ENCODE measurements at places on chromosomes 13 and 19.

DNA sequence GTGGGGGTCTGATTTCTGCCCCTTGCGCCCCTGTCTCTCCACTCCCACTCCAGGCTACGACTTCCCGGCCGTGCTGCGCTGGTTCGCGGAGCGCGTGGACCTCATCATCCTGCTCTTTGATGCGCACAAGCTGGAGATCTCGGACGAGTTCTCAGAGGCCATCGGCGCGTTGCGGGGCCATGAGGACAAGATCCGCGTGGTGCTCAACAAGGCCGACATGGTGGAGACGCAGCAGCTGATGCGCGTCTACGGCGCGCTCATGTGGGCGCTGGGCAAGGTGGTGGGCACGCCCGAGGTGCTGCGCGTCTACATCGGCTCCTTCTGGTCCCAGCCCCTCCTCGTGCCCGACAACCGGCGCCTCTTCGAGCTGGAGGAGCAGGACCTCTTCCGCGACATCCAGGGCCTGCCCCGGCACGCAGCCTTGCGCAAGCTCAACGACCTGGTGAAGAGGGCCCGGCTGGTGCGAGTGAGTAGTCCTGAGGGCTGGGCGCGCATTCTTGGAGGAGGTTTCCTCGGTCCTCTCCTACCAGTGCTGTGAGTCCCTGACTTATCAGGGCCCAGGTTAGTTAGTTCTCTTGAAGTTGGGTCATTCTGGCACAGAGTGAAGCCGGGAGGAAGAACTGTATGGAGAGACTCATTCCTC, 12.7 kb downstream of the EHD2 start:
- no peak for DNase-seq

DNA sequence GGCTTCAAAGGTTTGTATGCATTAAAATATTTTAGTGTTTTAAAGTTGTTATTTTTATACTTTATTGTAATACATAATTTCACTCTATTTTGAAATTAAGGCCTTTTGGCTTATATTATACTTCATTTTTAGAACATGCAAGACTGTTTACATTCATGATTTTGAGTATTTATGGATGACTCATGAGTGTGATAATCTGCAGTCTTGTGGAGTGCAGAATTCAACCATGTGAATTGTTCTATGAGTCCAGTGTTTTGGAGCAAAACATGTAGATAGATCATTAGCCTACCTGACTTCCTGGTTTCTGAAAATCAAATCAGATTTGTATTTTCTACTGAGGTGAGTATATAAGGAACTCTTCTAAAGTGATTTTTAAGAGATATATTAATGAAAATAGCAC, 241.8 kb downstream of the PCCA start:
- DNase-seq, result no peak

DNA sequence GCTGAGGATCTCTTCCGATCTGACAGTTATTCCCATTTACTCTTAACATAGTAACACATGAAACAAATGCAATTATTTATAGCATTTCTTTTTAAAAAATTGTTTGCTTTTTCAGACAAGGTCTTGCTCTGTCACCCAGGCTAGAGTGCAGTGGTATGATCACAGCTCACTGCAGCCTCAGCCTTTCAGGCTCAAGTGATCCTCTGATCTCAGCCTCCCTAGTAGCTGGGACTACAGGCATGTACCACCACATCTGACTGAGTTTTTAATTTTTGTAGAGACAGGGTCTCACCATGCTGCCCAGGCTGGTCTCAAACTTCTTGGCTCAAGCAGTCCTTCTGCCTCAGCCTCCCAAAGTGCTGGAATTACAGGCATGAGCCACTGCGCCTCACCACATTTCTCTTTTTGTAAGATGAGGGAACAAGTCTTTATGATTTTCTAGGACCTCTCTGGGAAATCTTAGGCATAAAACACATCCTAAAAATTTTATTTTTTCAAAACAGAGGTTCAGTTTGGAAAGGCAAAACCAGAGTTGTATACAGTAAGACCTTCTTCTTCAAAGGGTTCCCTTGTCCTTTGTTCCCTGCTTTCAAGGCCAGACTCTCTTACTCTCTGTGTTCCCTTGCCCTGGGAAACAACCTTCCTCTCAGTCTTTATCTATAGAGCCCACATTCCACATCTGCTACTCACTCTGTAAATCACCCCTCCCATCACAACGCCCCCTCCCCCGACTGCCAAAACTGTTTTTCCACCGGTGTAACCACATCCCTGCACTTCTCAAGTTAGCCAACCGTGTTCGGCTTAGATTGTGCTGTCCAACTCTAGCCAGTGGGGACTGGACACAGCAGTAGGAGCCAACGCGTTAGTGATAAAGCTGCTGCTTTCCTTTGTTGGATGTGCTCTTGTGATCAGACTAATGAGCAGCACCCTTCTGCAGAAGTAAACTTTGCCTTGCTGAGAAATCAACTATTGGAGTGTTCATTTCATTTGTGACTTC, 56.2 kb downstream of the DHRS12 start:
- no peak for DNase-seq

DNA sequence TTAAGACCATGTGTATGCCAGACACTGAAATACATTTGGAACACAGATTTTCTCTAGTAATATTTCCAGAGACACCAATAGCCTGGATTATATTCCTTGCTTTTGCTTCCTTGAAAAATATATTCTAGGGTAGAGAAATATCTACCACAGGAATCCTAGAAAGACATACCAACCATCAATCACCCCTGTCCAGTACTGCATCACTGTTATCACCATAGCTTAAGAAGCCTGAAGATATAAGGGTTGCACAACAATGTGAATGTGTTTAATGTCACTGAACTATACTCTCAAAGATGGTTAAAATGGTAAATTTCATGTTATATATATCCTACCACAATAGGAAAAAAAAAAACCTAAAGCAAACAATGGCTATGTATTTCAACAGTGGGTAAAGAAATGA, 163.6 kb downstream of the DIAPH3 start:
- DNase-seq, result peak; percentile 25

GRCh38 chr13:75153386-75153785, 328.6 kb downstream of the TBC1D4 start:
- no peak for DNase-seq

GRCh38 chr19:1251330-1252220, 3.2 kb downstream of the MIDN start:
- no peak for DNase-seq

DNA sequence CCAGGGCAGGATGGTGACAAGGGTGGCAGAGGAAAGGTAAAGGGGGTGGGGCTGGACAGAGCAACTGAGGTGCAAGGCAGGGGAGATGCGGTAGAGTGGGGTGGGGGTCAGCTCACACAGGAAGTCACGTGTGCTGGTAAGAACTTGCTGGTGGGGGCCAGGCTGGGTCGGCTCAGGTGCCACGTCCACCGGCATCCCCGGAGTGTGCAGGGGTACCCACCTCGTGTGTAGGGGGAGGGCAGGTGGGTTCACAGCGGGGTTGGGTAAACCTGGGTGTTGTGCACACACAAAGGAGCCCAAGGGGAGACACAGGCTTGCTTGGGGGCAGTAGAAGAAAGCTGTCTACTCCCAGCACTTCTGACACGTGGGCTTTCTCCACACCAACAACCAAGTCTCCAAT, 2.9 kb downstream of the ZNF835 start:
- DNase-seq, result no peak

GRCh38 chr13:69820180-69820579, 287.4 kb upstream of the ATXN8OS start:
- DNase-seq, result no peak

DNA sequence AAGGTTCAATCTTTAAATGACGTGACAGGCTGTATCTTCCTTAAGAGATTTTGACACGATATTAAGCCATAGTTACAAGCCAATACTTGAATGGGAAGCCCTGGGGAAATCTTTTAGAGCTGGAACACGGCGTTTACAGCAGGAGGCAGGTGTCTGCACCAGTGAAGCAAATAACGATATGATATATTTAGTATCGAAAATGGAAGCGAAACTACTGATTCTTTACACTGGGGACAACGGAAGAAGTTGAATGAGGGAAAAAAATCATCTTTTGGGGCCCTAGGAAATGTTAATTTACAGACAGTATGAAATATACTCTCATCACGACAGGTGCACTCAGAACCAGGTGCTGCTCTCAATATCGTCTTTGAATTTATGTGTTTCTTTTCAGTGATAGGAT, 793.9 kb upstream of the PCDH20 start:
- DNase-seq, result no peak

DNA sequence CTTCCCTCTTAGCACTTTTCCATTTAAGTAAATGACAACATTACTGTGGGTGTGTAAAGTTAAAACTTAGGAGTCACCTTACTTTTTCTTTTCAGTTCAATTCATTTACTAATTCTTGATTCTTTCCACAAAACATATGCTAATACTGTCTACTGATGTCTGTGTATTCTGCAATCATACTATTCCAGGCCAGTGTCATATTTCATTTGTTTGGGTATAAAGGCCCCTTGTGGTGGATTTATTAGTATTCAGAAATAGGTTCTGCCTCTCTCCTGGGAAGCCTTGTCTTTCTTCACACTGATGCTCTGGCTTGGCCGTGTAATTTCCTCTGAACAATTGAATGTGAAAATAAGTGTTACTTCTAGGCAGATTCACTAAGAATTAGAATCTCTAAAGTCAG, 621.9 kb upstream of the SPRY2 start:
- no peak for DNase-seq

- DNase-seq, result no peak
These were observed 154.0 kb upstream of the TSHZ3 start for GRCh38 chr19:31503211-31503610.

- DNase-seq, result no peak
These were observed 201.5 kb upstream of the GPR12 start for GRCh38 chr13:26961890-26962615.

DNA sequence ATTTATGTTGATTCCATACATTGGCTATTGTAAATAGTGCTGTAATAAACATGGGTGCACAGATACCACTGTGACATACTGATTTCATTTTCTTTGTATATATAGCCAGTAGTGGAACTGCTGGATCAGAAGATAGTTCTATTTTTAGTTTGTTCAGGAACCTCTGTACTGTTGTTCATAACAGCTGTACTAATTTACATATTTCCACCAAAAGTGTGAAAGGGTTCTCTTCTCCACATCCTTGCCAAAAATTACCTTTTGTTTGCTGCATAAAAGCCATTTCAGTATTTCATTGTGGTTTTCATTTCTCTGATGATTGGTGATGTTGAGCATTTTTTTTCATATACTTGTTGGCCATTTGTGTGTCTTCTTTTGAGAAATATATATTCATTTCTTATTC, 1962.1 kb downstream of the PCDH9 start:
- no peak for DNase-seq

DNA sequence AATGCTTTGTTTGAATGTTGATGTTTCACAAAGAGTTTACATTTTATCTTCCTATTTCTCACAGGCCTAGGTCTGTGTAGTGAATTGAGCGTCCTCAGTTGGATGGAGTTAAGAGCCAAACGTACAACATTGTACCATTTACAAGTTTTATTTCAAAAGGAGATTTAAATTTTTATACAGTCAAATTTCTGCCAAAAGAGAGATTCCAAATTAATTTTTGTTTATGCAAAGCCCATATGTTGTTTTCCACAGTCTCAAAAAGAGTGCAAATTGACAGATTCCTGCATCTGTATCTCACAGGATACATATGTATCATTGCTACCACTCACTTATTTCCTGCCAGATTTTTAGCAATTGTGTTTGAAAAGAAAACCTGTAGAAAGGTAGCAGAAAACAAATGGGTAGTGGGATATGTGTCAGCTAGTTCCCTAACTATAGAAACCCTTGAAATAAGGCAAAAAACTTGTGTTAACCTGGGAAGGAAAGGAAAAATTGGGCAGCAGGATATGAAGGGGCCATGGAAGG, 46.1 kb downstream of the DGKH start:
- no peak for DNase-seq

DNA sequence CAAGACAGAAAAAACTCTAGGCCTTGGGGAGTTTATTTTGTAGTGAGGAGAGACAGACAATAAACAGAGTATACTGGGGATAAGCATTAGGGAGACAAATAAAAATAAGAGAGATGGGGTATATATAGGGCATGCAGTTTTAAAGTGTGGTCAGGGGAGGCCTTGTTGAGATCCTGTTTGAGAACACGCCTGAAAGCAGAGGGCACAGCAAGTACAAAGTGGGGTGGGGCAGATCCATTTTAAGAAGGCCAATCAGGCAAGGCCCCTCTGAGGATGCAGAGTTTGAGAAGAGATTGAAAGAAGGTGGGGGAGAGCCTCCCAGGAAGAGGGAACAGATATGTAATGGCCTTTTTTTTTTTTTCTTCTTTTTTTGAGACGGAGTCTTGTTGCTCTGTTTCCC, 2.1 kb downstream of the PPP2R1A start:
- no peak for DNase-seq

- DNase-seq, result no peak
These were observed 3.5 kb downstream of the TMEM255B start for GRCh38 chr13:113762538-113762937.

DNA sequence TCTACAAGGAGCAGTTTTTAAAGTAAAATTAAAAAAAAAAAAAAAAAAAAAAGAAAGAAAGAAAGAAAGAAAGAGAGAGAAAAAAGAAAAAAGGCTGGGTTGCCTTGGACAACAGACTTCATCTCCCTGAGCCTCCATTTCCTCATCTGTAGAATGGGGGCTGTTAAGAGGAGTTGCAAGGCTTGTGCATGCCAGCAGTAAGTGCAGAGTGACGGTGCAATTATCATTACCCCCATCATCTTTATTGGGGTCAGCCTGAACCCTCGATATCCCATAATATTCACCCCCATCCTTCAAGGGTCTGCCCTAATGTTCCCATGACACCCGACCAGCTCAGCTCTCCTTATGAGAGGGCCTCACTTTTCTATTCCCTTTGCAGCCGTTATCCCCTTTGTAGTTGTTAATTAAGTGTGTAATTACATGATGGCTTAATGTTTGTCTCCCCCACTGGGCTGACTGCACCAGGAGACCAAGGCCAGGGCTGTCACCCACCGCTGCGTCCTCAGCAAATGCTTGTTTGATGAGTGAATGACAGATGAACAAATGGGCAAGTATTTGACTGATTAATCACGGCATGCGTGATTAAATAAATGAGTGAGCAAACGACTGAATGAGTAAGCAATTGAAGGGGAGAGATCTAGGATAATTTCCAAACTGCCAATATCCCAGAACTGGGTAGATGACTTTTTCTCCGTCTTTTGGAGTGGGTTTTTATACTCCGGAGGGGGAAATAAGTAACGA, 10.1 kb downstream of the FOSB start:
- no peak for DNase-seq

DNA sequence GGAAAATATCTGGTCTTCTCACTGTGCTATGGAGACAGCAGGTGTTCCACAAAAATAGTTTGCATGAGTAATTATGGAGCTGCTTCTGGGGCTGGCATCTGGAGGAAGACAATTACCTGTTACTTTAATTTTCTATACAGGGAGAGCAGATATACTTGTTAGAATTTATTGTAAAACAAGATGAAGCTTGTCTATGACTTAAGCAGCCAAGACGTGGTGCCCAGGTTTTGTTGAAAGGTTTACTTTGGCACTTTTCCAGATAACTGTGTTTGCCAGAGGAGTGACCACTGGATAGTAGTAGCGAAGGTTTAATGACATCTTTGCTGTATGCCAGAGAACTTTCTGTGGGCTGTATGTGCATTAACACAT, 134.5 kb upstream of the KL start:
- DNase-seq, result no peak

DNA sequence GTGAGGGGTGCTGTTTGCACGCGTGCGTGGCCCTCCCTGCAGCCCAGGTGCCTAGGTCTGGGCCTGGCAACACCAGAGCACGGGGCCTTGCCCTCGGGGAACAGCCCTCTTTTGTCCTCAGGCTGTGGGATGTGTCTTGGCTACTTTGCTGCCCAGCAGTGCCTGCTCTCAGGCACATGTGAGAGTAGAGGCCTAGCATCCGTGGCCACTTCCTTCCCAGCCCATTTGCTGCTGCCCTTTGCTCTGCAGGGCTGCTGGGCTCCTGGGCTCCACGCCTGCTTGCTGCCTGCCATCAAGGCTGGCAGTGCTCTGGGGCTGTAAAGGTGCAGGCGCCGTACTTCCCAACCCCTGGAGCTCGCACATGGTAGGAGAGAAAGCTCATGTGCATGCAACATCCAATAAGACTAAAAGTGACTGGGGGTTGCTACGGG, 46.6 kb downstream of the CAPN12 start:
- no peak for DNase-seq

Measured in astrocyte (in vitro differentiated cells and primary cell).